ENCODE measurements at places on chromosomes 5 and 9. TPM values are rescaled to one million over a fixed set of nuclear protein-coding genes. Genes with fewer than 3 reads are reported as not detected.

- no peaks in the 10 kb centered on the region for H3K36me3 ChIP-seq
- no peak overlapping the region for H3K4me3 ChIP-seq
- no peak overlapping the region for H3K27ac ChIP-seq
- no peaks in the 10 kb centered on the region for H3K4me1 ChIP-seq
Observed at GRCh38 chr5:97666783-97667182, 483.7 kb upstream of the RIOK2 start.

- 0 out of 2 replicates have a peak, but pooled peaks cover 3% of the 10 kb centered on the region for H3K27me3 ChIP-seq
- no peaks in the 10 kb centered on the region for H3K4me1 ChIP-seq
- H3K4me3 ChIP-seq = no peak overlapping the region
Observed at GRCh38 chr5:52560366-52560765, 227.3 kb upstream of the ITGA1 start.

GABRA1 gene
- not detected for total RNA-seq

PRUNE2 gene
- total RNA-seq = 2.2 TPM

DNA sequence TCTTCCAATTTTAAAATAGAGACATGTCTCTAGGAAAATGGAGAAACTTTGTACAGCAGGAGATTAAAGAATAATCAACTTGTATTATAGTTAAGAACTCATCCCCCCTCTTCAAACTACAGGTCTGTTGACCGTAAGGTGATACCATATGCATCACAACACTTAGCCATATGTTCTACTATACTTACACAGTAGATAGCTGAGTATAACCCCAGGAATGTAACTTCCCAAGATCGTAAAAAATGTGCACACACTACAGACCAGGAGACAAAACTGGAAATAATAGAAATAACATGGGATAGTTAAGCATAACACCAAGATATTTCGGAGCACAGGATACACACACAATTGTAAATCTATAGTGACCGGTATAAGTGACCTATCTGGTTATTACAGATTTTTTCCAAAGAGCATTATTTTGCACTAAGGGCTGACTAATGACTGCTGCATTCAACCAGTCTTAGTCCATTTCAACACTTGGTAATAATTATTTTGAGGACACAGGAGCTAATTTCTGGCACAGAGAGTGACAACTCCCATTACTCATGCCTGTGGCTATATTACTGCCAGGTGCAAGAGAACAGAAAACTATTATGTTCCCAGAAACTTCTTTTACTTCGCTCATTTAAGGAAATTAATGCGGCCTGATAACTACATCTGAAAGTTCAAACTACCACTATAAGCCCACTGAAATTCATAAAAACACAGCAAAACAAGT, 15.4 kb upstream of the ZNF622 start:
- no peak for DNase-seq
- H3K36me3 ChIP-seq = no peaks in the 10 kb centered on the region
- peaks cover 14% of the 10 kb centered on the region for H3K4me1 ChIP-seq
- no peak overlapping the region for H3K27ac ChIP-seq

DNA sequence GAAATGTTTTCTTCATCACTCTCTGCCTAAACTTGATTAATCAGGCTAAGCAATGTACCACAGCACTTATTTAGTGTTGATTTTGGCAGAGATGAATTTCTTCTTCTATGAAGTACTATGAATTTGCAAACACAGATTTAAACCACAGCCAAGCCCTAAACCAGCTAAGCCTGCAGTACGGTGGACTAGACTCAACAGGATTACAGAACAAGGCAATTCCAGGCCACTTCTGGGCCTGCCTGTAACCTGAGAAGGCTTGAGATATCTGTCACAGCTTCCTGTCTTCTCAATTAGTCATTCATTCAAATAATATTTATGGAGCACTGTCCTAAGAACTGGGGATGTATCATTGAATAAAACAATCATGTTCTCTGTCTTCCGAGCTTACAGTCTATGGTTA, 32.4 kb upstream of the CAST start:
- peaks cover 69% of the 10 kb centered on the region for H3K4me1 ChIP-seq
- H3K4me3 ChIP-seq = no peak overlapping the region
- no peaks in the 10 kb centered on the region for H3K36me3 ChIP-seq

- peak overlapping the region; percentile 3 for H3K4me3 ChIP-seq
- H3K27ac ChIP-seq = 0 out of 2 replicates have a peak overlapping the region, but pooled peaks have one; percentile 23
- H3K4me1 ChIP-seq = peaks cover 13% of the 10 kb centered on the region
- peak; percentile 31 for DNase-seq
- no peaks in the 10 kb centered on the region for H3K36me3 ChIP-seq
Observed at GRCh38 chr5:67215519-67216471, 19.2 kb upstream of the CD180 start.

- no peaks in the 10 kb centered on the region for H3K36me3 ChIP-seq
- H3K4me3 ChIP-seq = no peak overlapping the region
- no peak for DNase-seq
- H3K27ac ChIP-seq = no peak overlapping the region
- H3K4me1 ChIP-seq = no peaks in the 10 kb centered on the region
Observed at GRCh38 chr9:80376180-80376579, 804.4 kb downstream of the TLE4 start.

- no peaks in the 10 kb centered on the region for H3K36me3 ChIP-seq
- no peak for DNase-seq
- peaks cover 26% of the 10 kb centered on the region for H3K4me1 ChIP-seq
Observed at GRCh38 chr5:135486131-135487036, 34.2 kb upstream of the TIFAB start.

CKS2 gene
- 327 TPM for total RNA-seq

RASEF gene
- 0.16 TPM for total RNA-seq

GRCh38 chr9:88236511-88237478, 98.5 kb upstream of the SPATA31C2 start:
- no peak overlapping the region for H3K4me3 ChIP-seq
- H3K4me1 ChIP-seq = no peaks in the 10 kb centered on the region
- no peaks in the 10 kb centered on the region for H3K27me3 ChIP-seq
- no peak for DNase-seq
- H3K27ac ChIP-seq = no peak overlapping the region

SLC1A1 gene
- 3.9 TPM for total RNA-seq

DNA sequence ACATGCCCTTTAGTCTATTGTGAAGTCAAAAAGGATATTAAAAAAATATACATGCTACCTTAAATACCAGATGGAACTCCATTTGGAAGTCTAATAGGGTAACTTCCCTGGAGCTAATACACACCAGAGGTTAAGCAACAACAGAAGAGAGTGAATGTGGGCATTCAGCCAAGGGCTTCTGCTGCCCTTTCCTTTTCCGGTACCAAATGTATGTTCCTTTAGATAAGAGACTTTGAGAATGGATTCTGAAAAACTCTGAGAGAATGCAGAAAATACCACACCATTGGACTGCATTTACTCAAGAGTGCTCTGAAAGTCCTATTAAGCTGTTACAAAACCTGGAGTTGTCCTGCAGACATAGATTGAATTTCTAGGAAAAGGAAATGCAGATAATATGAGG, 23.8 kb upstream of the TRPM3 start:
- H3K4me3 ChIP-seq = no peak overlapping the region
- H3K4me1 ChIP-seq = no peaks in the 10 kb centered on the region
- no peaks in the 10 kb centered on the region for H3K36me3 ChIP-seq
- no peaks in the 10 kb centered on the region for H3K27me3 ChIP-seq
- no peak for DNase-seq
- H3K27ac ChIP-seq = no peak overlapping the region

GRCh38 chr9:127032256-127032655, 90.2 kb downstream of the ANGPTL2 start:
- H3K4me1 ChIP-seq = no peaks in the 10 kb centered on the region
- DNase-seq = no peak
- H3K36me3 ChIP-seq = no peaks in the 10 kb centered on the region
- H3K27me3 ChIP-seq = no peaks in the 10 kb centered on the region
- no peak overlapping the region for H3K27ac ChIP-seq
- H3K4me3 ChIP-seq = no peak overlapping the region

DNA sequence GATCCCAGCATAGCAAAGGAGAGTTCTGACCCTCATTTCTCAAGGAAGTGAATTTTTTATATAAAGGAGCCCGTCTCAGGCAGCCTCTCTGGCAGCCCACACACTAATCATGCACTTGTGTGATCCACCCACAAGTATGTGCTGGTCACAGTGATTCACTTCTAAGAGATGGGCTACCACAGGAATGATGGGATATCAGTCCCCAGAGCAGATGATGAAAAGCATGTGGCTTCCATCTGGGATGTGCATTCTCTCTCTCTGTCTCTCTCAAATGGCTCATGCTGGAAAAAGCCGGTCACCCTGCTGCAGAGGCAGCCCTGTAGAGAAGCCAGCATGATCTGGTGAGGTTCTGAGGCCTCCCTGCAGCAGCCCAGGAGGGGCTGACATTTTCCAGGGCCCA, 74.2 kb upstream of the ADCY2 start:
- no peaks in the 10 kb centered on the region for H3K36me3 ChIP-seq
- no peaks in the 10 kb centered on the region for H3K27me3 ChIP-seq
- H3K4me1 ChIP-seq = peaks cover 28% of the 10 kb centered on the region
- H3K27ac ChIP-seq = peak overlapping the region; percentile 77
- peak; percentile 91 for DNase-seq
- no peak overlapping the region for H3K4me3 ChIP-seq

DNA sequence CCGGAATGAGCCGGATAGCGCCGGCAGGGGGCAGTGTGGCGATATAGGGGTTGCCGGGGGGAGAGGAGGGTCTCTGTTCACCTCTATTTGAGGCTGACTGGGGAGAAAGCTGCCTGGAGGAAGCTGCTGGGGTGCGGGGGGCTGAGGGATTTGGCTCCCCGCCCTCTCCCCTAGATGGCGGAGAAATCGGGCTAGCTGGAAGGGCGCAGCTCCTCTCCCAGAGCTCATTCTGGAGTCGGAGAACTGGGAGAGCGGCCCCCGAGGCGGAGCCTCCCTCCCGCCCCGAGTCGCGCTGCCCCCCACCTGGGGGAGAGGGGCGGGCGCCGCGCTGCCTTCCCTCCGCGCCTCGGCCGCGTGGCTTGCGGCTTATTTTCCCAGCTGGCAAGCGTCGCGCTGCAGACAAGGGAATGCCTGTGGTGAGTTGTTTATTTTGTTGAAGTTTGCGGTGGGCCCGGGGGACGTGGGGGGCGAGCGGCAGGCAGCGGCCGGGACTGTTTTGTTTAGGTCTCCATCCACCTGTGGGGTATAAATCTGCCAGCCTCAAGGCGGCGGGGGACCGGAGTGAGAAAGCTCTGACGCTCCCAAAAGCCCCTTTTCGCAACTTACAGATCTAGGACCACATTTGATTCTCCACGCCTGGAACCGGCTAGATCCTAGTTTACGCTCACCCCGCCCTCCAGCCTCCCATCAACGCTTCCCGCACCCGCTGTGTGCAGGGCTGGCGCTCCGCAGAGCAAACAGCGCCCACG, 4.1 kb upstream of the RGMB start:
- H3K4me3 ChIP-seq = peak overlapping the region; percentile 47
- peak overlapping the region; percentile 47 for H3K27ac ChIP-seq
- peaks cover 9% of the 10 kb centered on the region for H3K36me3 ChIP-seq
- DNase-seq = peak; percentile 89
- H3K4me1 ChIP-seq = peaks cover 22% of the 10 kb centered on the region

PDZD2 gene
- not detected for total RNA-seq

DNA sequence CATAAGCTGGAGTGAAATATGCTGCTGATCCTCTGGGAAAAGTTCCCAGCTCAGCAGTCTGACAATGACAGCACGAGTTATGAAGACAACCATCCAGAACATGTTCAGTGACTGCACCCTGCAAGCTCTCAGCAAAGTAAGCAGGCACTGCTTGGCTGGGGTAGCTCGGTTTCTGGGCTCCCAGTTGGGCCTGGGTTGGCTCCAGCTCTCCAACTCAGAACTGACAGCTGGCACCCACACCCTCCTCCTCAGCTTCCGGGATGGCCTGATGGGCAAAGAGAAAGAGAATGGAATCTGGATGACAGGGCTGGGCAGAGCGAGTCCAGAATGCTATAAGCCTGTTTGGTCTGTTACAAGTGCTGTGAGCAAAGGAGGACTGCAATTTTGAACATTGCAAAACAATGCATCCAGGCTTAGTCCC, 185.0 kb downstream of the CSNK1G3 start:
- no peaks in the 10 kb centered on the region for H3K27me3 ChIP-seq
- DNase-seq = no peak
- H3K36me3 ChIP-seq = 0 out of 2 replicates have a peak, but pooled peaks cover 5% of the 10 kb centered on the region

SPINK7 gene
- not detected for total RNA-seq

DNA sequence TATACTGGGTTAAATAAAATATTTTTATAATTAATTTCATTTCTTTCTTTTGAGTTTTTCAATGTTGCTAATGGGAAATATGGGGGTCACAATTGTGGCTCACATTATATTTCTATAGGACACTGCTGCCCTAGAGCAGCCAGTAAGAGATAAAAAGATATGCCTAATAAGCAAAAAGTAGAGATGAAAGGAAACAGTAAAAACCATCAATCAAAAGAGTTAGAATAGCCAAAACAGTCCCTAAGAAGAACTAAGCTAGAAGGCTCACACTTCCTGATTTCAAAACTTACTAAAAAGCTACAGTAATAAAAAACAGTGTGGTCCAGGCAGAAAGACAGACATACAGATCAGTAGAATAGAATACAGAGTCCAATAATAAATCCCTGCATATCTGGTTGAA, 104.4 kb downstream of the FANCC start:
- DNase-seq = no peak
- no peaks in the 10 kb centered on the region for H3K4me1 ChIP-seq
- no peak overlapping the region for H3K4me3 ChIP-seq
- no peaks in the 10 kb centered on the region for H3K36me3 ChIP-seq

DNA sequence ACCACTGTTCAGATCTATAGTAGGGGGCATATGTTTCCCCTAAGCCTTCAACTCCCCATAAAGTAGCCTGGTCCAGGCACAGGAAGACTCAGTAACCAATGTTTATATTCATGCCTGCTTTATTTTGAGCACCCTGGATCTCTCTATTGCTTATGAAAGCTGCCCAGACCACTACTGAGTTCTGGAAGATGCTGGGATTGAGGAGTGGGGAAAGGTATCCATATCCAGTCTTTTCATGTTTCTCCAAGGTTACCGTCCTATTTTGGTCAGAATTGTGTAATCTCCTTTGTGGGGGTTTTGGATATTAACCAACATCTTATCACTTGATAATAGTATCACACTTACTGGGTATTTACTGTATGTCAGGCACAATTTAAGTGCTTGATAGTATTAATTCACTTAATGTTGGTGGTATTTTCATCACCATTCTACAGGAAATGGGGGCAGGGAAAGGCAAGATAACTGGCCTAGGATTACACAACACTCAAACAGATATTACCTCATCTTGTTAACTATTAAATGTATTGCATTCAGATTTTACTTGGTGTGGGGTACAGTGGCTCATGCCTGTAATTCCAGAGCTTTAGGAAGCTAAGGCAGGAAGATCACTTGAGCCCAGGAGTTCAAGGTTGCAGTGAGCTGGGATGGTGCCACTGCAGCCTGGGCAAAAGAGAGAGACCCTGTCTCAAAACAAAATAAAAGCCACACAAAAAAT, 36.3 kb downstream of the RUSC2 start:
- DNase-seq = peak; percentile 4
- H3K4me1 ChIP-seq = peaks cover 22% of the 10 kb centered on the region
- no peak overlapping the region for H3K4me3 ChIP-seq
- H3K36me3 ChIP-seq = no peaks in the 10 kb centered on the region
- no peaks in the 10 kb centered on the region for H3K27me3 ChIP-seq
- H3K27ac ChIP-seq = peak overlapping the region; percentile 9

DNA sequence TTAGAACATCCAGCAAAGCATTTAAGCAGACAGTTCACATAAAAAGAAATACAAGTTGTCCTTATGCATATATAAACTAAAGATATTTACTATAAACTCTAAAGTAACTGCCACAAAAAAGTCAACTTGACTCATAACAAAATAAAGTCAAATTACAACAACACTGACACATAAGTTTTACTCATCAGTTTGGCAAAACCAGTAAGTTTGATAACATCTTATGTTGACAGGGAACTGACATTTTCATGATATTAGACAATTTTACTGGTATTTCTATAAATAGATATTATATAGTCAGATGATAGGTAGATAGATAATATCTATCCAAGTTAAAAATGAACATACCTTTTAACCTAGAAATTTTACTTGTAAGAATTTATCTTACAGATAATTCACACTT, 9.9 kb upstream of the TSLP start:
- no peak overlapping the region for H3K4me3 ChIP-seq
- H3K27me3 ChIP-seq = peaks cover under 1% of the 10 kb centered on the region
- no peaks in the 10 kb centered on the region for H3K4me1 ChIP-seq
- H3K36me3 ChIP-seq = no peaks in the 10 kb centered on the region
- no peak overlapping the region for H3K27ac ChIP-seq
- DNase-seq = no peak
